ENCODE measurements at places on chromosomes 13 and 19.

- peak; percentile 70 for DNase-seq
Observed at GRCh38 chr13:50156140-50156539, 140.9 kb downstream of the KCNRG start.

DNA sequence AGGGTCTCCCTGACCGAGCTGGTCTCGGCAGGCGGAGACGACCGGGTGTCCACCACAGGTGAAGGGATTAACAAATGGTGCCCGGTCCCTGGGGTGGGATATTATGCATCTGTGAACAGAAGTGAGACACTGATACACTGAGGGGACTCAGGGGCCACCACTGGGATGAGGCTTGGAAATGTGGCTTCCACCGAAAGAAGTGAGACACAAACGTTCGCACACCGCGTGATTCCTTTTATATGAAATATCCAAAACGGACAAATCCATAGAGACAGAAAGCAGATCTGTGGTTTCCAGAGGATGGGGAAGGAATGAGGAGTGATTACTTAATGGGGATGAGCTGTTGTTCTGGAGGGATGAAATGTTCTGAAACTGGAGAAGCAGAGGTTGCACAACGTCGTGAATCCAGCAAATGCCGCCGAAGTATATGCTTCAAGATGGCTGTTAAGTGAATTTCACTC, 47.5 kb downstream of the C13orf46 start:
- peak; percentile 95 for DNase-seq

GRCh38 chr13:112859817-112860190, 109.2 kb upstream of the MCF2L start:
- peak; percentile 73 for DNase-seq

- no peak for DNase-seq
Observed at GRCh38 chr13:113171250-113172125, 13.0 kb downstream of the PROZ start.

- DNase-seq, result no peak
Observed at GRCh38 chr19:48961673-48962028, 3.5 kb upstream of the FTL start.

- DNase-seq, result no peak
Observed at GRCh38 chr13:112972867-112973576, 4.0 kb downstream of the MCF2L start.

GRCh38 chr19:9296336-9296735, 13.3 kb downstream of the ZNF699 start:
- DNase-seq, result no peak

Data from LHCN-M2 (cell line).